ENCODE measurements at places on chromosomes 6 and 20.

GRCh38 chr6:127459231-127459641 lies at the start of gene KIAA0408:
TSS of gene KIAA0408 (minus strand) at chr6:127459389. CDS start at chr6:127453981, 5,408 bp downstream.
- no peak for DNase-seq

DNA sequence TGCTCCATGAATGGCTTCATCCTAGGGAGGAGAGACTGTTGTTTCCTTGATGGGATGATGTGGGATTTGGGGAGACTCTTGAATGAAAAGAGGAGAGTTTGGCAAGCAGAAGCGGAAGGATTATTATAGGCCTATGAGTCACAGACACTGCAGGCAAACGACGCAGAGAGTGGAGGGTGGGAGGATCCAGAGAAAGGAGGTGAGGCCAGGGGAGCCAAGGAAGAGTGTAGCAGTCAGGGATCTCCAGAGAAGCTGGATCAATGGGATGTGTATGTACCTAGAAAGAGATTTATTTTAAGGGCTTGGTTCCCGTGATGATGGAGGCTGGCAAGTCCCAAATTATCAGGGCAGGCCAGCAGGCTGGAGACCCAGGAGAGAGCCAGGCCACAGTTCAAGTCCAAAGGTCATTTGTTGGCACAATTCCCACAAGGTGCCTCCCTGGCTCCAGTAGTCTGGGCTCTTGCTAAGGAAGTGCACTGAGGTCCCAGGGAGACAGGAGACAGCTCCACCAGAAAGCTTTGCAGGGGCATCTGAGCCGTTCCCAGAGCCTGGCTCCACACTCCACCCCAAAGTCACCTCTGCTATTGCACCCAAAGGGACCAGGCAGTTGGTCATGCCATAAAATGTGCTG lies 76.0 kb downstream of the ADTRP start:
- DNase-seq = no peak

- DNase-seq = no peak
These were observed 32.8 kb upstream of the MICB start for GRCh38 chr6:31465185-31465536.

- DNase-seq = no peak
These were observed 57.2 kb downstream of the ZNF292 start for GRCh38 chr6:87212596-87212995.

- no peak for DNase-seq
These were observed 15.6 kb downstream of the CHRNA4 start for GRCh38 chr20:63345328-63346100.

DNA sequence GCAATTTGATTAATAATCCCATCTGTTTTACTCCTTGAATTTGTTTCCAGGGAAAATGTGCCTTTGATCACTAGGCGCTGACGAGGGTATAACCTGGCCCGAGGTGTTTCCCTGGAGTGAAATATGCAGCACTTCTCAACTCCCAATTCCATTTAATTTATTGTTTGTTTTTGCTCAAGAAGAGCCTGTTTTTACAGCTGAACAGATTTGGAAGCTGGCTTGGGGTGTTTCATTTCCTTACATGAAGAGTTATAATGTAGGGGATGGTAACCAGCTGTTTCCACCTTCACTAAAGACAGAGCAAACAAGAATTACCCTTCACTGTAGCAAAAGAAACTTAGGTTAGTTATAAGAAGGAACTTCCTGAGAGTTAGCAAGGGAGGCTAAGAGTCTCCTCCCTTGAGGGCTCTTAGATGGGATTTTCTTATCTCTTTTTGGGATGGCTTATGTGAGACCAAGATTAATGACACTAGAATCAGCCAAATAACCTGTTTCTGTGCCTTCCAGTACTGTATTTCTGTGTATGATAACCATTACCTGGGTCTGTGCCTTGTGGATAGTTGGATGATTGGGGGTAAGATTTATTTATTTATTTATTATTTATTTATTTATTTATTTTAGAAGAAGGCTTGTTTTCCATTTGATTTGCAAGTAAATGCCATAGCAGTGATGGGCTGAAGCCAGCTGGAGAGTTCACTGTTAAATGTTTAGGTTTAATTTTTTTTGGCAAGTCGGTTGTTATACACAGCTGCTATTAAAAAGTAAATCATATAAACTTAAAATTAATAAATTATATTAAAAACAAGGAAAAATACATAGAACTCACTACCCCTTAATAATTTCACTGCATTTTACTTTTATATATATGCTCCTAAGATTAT lies 162.2 kb upstream of the BMP2 start:
- DNase-seq = no peak

GRCh38 chr6:89353702-89354392 lies 1.3 kb upstream of the UBE2J1 start:
- DNase-seq = no peak

DNA sequence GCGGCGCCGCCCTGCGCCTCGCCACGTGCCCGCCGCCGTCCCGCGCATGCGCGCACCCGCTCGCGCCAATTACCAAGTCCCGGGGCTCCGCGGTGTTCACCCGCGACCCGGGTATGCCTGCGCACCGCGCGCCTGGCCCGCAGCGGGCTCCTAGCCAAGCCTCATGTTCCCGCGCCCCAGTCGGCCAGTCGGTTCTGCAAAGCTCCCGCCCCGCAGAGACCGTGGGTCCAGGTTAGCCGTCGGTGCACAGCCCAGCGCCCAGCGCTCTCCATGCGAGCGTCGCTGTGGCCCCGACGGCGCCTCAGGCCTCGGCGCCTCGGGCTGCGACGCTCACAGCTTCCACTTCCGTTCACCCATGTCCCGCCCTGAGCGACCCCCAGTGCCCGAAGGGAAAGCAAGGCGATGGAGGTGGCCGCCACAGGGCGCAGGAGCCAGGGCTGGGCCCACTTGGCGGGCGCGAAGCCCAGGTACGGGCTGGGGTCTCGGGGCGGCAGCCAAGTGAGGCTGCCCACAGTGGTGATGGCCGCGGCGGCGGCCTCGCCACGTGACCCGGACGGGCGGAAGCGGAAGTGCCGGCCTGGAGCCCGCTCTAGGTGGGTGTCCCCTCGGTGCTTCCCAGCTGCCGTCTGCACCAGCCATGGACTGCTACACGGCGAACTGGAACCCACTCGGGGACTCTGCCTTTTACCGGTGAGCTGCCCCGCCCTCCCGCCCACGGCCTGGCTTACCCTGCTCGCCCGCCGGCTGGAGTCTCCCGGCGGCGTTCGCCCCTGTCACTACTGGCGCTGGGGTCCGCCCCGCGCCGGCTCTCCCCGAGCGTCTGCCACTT lies at the start of the genes PCED1A and VPS16:
TSS of gene PCED1A (minus strand) at position 518 of the 829 bp plus-strand sequence. CDS start 743 bp downstream, outside the sequence.
TSS of gene VPS16 (plus strand) at position 608 of the 829 bp plus-strand sequence. CDS start at position 638, 30 bp downstream.
- DNase-seq = peak; percentile 99

DNA sequence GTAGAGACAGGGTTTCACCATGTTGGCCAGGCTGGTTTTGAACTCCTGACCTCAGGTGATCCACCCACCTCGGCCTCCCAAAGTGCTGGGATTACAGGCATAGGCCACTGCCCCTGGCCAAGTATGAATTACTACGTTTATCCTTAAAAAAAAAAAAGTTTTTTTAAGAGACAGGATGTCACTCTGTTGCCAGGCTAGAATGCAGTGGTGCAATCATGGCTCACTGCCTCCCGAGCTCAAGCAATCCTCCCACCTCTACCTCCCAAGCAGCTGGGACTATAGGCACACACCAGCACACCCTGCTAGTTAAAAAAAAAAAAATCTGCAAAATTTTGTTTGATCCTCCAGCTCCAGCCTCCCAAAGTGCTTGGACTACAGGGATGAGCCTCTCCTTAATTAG lies 23.1 kb downstream of the IYD start:
- no peak for DNase-seq

- no peak for DNase-seq
These were observed 481.9 kb downstream of the C6orf118 start for GRCh38 chr6:164827537-164827936.

DNA sequence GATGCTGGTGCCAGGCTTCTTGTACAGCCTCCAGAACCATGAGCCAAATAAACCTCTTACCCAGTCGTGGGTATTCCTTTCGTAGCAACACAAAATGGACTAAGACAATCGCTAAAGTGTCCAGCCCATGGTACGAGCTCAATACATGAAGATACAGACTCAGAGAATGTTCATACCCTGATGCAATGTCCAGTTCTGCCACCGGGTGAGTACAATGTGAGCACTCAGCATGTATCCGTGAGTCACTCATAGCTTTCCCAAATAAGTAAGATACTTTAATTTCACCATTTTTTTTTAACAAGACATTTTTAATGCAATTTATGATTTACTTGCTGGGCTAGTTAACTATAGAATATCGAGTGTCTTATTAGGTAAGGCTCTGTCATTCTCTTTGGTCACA lies 26.7 kb upstream of the PDE10A start:
- no peak for DNase-seq

DNA sequence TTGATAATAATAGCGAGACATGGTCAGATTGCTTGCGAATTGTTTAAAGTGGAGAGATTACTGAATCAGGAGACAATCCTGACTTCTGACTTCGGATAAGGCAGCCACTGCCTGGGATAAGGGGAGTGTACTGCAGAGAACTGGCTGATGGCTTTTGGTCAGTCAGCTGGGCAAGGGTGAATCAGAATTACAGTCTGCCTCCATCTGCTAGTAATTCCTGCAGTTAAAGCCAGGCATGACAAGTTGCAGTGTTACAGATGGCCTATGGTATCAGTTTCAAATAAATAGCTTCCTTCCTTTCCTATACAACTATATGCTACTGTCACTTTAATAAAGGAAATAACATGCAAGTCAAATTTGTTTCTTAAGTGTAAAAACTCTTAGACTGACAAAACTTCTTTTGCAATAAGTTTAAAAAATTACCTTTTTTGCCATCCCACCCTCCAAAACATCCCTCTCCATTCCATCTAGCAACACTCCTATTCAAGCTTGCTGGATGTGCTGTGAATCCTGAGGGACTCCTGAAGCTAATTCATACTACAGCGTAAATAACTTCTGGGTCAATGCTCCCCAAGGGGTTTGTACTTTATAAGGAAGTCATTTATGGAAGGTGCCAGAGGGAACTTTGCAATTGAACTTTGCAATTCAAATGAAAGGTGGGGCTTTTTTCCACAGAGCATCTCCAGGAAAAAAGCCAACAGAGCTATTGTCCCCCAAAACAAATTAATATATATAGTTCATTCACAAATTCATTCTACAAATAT lies 245.2 kb downstream of the ADGRB3 start:
- no peak for DNase-seq

GRCh38 chr20:363319-364078 lies 16.6 kb downstream of the NRSN2 start:
- DNase-seq = no peak

DNA sequence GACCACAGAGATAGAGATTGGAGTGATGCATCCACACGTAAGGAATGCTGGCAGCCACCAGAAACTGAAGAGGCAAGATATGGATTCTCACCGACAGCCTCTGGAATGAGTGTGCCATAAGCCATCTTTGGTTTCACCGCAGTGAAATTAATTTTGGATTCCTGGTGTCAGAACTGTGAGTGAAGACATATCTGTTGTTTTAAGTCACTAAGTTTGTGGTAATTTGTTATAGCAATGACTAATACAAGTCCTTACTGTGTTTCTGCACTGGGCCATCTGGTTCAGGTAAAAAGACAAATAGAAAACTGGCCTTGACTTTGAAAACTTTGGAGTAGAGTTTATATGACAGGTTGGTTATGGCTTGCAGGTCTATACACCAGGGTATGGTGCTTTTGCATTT lies 261.9 kb downstream of the PHF3 start:
- no peak for DNase-seq

- no peak for DNase-seq
These were observed 2.7 kb downstream of the VEGFA start for GRCh38 chr6:43772681-43773049.

DNA sequence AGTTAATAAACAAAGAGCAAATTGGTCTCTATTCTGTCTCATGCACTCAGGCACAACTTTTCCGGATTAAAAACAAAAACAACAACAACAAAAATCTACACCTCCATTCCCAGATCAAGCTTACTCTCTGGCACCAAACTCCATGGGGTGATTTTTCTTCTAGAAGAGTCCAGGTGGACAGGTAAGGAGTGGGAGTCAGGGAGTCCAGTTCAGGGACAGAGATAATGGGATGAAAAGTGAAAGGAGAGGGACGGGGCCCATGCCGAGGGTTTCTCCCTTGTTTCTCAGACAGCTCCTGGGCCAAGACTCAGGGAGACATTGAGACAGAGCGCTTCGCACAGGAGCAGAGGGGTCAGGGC lies 437 bp upstream of the HLA-A start:
- no peak for DNase-seq

- no peak for DNase-seq
These were observed 26.4 kb upstream of the FAM83C start for GRCh38 chr20:35318502-35319157.

DNA sequence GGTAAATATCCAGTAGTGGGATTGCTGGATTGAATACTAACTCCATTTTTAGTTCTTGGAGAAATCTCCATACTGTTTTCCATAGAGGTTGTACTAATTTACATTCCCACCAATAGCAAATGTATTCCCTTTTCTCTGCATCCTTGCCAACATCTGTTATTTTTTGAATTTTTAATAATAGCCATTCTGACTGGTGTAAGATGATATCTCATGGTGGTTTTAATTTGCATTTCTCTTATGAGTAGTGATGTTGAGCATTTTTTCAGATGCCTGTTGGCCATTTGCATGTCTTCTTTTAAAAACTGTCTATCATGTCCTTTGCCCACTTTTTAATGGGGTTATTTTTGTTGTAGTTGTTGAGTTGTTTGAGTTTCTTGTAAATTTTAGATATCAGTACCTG lies 253.2 kb downstream of the HAO1 start:
- no peak for DNase-seq

DNA sequence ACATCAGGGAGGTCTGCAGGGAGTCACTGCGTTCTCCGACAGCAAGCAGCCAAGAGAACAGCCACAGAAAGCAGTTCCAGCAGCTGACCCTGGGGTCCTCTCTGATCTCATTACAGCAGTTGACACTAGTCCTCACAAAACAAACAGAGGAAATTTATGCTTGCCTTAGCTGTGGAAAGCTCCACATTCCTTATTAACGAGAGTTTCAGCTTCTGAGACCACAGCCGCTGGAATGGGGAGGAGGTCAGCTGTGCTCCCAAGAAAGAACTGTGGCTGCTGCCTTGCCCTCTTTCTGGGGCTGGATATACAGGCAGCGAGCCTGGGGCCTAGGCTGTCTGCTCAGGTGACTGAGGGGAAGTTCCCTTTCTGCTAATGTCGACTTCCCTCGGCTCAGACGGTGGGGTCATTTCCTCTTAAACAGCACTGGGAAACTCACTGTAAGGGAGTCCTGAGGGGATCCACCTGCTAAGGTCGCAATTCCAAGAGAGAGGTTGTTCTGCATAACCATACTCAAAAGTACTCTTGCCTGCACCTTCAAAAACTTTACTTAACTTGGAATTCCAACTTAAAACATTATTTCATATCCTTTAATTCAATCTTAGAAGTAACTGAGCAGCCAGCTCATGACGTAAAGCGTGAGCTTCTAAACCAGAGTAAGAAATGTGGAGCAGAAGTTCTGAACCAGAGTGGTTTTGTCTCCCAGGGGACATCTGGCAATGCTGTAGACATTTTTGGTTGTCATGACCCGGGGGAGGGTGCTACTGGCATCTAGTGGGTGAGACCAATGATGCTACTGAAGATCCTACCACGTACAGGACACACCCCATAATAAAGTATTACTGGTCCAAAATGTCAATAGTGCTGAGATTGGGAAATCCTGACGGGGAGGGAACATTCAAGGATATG lies 80.3 kb downstream of the BACH2 start:
- peak; percentile 34 for DNase-seq

GRCh38 chr6:42165016-42165415 lies 8.1 kb upstream of the GUCA1A start:
- DNase-seq = no peak

GRCh38 chr6:116376149-116376548 lies 5.4 kb downstream of the DSE start:
- no peak for DNase-seq
